ENCODE measurements at places on chromosomes 13 and 19.

- DNase-seq, result no peak
Observed at GRCh38 chr13:36031490-36031889, 99.7 kb downstream of the DCLK1 start.

DNA sequence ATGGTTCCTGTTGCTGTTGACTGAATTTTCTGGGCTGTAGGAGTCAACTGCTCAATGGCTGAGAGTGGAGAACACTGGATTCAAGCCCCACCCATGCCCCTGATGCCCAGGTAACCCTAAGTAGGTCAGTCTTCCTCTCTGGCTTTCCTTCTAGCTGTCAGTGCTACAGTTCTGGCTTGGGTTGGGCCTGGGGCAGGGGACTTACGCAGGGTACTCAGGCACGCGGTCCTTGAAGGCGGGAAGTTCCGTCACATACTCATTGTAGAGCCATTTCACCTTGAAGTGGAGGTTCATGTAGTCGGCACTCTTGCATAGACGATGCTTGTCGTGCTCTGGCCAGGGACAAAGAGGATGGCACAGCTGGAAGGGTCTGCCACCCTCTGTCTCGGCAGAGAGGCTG, 55.6 kb downstream of the UNC13A start:
- DNase-seq, result no peak

DNA sequence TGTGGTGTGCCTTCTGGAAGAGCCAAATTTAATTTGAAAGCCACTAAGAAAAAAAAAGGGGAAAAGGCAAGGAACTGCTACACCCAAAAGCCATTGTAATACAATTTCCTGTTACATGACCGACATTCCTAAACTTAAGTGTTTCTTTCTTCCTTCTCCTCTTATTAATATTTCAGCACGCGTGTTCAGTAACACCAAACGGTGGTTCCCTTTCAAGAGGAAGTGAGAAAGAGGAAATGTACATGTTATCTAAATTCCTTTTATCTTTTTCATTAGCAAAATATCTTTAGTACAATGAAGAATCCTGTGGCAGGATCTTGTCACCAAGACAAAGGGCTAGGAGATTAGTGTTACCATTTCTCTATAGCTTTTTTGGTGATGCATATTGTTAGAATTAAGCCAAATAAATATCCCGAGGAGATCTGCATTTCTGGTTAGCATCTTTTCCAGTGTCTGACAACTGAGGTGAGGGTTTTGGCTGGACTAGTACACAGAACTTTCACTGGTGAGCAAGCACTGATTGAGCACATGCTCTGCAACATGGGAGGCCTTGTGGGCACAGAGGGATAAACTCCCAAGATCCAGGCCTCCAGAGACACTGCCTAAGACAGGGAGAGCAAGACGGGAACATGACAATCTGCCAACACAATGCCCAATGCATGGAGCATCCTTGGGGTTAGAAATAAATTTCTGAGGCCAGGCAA, 22.1 kb downstream of the LATS2 start:
- no peak for DNase-seq

GRCh38 chr13:60431108-60431700, 34.2 kb downstream of the TDRD3 start:
- DNase-seq, result peak; percentile 18

GRCh38 chr19:29098091-29098490, 114.9 kb downstream of the UQCRFS1 start:
- no peak for DNase-seq

DNA sequence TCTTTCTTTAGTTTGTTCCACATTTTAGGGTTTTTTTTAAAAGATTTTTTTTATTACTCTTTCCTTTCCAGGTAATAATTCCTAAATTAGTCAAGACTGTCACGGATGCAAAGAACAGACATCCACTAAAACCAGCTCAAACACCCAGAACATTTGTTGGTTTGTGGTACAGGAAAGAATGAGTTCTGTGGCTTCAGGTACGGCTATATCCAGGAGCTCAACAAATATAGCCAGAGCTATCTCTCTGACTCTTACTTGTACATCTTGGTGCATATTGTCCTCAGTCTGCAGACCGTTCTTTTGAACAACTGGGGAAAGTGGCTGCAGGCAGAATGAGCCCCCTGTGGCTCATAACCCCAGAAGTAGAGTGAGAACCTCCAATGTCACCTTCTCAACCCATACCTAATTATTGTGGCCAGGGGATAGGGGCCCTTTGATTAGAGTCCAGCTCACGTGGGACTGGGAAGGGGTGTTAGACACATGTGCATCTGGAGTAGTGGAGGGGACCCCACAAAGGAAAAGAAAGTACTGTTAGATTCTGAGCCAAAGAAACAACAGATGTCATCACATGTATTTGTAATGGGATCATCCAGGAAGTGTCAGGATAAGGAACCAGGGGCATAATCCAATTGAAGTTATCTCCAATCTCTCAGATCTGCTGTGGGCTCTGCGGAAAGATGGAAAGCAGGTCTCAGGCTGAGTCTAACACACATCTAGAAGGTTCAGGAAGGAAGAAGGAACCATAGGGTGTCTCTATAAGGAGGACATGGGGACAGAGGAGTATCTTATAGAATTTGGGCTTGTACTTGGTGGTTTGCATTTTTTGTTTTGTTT, 1.9 kb upstream of the ZNF358 start:
- DNase-seq, result no peak

DNA sequence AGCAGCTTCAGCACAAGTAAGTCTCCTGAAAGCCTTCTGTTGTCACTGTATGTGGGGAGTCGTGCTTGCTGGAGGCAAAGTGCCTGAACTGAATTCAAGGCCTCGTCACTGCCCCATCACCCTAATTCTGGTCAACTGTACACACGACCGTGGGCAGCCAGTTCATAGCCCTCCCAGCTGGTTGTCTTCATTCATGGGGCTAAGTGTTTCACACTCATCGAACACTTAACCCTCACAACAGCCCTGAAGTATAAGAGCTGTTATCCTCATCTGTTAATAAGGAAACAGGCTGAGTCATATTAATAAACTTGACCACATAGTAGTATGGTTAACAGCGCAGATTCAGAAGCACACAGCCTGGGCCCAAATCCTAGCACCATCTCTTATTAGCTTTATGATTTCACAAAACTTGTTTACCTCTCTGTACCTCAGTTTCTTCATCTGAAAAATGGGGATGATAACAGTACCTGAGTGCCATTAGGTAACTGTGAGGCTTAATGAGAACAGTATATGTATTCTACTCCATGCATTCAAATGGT, 66.7 kb downstream of the CDADC1 start:
- no peak for DNase-seq
